ENCODE measurements at places on chromosomes 12 and 14. TPM values are rescaled to one million over a fixed set of nuclear protein-coding genes. Genes with fewer than 3 reads are reported as not detected.

MTERF2 gene
- 4.8 TPM for total RNA-seq

LHX5 gene
- not detected for total RNA-seq

PIWIL1 gene
- total RNA-seq, result not detected

PTHLH gene
- total RNA-seq, result 2.0 TPM

ZDHHC22 gene
- total RNA-seq, result not detected

OR4K14 gene
- total RNA-seq, result not detected

CCND2 gene
- 44.0 TPM for total RNA-seq

LTBR gene
- 71.6 TPM for total RNA-seq

LRRC43 gene
- 2.6 TPM for total RNA-seq

PARP2 gene
- total RNA-seq, result 4.3 TPM

FGF23 gene
- total RNA-seq, result not detected

VASH1 gene
- 2.6 TPM for total RNA-seq

TPH2 gene
- not detected for total RNA-seq

ARMH4 gene
- 4.0 TPM for total RNA-seq

PPP1R36 gene
- 1.1 TPM for total RNA-seq

PTPN21 gene
- total RNA-seq, result 5.1 TPM

NTN4 gene
- total RNA-seq, result 47.8 TPM
